ENCODE measurements at places on chromosomes 7 and 10.

GRCh38 chr10:76454506-76455140 lies 1023.2 kb downstream of the LRMDA start:
- DNase-seq, result no peak

DNA sequence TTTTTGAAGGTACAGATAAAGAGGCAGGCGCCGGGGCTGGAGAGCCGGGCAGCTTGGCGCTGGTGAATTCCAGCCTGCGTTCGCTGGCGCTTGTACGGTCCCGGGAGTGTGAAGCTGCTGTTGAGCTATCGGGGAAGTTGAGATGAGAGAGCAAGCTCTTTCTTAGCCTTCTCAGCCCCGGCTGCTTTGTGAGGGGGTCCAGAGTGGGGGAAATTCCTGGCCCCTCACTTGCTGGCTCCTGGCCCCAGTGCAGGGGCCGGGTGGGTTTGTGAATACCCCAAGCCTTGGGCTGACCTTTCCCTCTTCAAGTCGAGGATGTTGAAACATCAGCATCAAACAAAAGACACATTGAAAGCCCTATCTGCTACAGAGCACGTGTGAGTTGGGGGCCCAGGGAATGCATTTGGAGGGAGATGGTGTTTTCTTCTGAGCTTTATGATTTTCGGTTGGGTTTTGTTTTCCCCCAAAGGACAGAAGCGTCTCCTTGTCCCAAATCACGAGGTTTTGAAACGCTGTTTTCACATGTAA lies 2.7 kb downstream of the ZMIZ1 start:
- DNase-seq, result no peak

GRCh38 chr10:91201213-91201996 lies 19.1 kb upstream of the PCGF5 start:
- DNase-seq, result no peak

- DNase-seq, result no peak
Measured at GRCh38 chr10:60389413-60390025, at the start of gene ANK3. Gene ANK3 (minus strand): TSS chr10:60389875. CDS start chr10:60389538, 337 bp downstream.

DNA sequence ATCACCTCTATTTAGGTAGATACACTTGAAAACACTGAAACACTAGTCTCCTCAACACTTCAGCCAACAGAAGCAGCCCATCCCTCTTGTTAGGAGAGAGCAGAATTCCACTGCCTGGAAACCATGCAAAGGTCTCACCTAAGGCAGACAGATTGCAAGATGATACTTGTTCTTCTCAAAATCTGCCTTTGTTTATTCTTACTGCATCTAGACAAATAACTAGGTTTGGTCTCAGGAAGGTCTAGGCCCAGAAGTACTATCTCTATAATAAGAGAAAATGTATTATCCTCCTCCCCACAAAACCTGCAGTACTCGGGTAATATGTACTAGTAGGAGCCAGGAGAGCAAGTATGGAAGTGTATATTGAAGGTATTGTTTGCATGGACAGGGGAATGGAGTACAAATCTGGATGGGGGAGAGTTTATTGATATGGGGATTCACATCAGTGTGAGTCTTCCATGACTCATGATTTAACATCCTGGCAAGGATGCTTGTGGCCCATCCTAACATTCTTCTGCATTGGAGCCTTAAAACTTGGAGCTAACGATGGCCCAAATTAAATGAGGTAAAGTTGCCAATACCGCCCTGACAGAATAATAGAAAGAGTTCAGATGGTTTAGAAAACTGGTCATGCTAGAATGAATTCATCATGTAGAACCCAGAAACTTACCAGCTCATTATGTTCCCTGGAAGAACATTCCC lies 109.2 kb downstream of the EPC1 start:
- no peak for DNase-seq

GRCh38 chr10:24446739-24447138 lies 237.8 kb downstream of the KIAA1217 start:
- no peak for DNase-seq

- DNase-seq, result no peak
Measured at GRCh38 chr7:134078991-134079390, 48.1 kb upstream of the LRGUK start.

DNA sequence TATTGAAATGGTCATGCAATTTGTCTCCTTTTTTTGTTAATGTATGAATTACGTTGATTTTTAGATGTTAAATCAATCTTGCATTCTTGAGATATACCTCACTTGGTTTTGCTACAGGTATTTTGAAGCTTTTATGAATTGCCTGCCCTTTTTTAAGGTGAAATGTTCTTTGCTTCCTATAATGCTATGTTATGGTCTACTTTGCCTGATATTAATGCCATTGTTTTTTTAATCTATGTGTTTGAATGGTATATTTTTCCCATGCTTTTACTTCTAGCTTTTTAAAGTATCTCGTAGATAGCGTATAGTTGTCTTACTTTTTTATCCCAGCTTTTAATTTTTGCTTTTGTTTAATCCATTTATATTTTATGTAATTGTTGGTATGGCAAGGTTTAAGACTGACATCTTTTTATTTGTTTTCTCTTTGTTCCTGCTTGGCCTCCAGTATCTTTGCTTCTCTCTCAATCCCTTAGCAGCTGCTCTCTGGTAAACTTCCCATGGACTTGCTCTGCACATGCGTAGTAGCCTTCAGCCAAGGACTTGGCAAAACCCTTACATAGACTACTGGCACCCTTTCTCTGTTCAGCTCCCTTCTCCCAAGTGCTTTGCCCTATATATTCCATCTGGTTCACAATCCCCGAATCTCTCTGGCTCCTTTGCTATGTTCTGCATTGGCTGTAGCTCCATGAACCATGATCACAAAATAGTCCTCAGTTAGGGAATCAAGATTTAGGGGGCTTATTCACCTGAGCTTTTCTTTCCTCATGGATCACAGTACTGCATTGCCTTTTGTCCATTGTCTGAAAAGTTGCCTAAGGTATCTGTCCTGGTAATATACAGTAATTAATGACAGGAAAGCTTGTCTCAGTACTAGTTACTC lies 8.4 kb downstream of the TRIM24 start:
- DNase-seq, result no peak

DNA sequence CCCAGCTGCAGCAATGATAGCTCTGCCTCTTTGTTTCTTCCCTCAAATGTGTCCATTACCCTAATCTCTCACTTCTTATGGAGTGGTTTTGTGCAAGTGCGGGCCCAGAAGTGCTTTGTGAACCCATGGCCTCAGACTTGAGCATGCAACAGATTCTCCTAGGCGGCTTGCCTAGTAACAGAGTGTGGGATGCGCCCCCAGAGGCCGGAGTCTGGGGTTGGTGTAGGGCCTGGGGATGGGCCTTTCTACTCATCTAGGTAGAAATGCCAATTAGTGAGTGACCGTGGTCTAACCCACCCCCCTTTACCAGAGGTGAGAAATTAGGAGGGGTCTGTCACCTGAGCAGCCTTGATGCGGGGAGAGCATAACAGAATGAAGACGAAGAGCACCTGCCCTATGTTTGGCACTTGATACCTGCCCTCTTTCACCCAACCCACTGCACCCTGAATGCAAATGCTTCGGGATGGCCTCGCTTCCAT lies 7.0 kb upstream of the IGFBP1 start:
- DNase-seq, result no peak

GRCh38 chr10:120749072-120749471 lies 102.1 kb upstream of the WDR11 start:
- DNase-seq, result no peak

GRCh38 chr7:69162931-69163670 lies 435.2 kb upstream of the AUTS2 start:
- no peak for DNase-seq

GRCh38 chr7:16531707-16532106 lies 5.1 kb downstream of the LRRC72 start:
- DNase-seq, result no peak

DNA sequence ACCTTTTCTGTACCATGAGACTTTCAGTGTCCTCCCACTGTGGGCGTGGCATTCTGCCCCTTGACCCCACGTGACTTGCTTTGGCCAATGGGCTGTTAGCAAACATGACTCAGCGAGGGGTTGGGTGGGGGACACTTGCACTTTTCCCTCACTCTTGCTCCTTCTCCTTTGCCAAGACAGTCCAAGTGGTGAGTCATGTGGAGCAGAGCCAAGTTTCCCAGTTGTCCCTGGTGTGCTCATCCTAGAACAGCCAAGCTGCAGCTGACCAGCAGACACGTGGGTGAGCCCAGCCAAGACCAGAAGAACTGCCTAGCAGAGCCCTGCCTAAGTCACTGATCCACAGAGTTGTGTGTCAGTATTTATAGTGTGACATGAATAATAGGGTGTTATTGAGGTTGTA lies 82.8 kb upstream of the CPXM2 start:
- no peak for DNase-seq

DNA sequence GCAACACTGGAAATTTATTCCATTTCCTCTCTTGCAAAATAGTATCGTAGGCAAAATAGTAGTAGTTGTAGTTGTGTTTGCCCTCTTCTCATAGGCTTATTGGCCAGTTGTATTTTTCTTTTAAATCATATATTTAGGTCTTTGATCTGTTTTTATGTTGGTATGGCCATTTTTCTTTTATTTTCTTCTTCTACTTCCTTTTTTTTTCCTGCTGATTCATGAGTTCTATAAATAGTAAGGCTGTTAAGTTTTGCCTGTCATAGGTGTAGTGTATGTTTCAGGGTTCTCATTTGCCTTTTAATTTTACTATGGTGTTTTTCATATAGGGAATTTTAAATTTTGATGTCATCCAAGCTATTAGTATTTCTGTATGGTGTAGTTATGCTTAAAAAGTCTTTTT lies 25.4 kb upstream of the MRC1 start:
- no peak for DNase-seq

DNA sequence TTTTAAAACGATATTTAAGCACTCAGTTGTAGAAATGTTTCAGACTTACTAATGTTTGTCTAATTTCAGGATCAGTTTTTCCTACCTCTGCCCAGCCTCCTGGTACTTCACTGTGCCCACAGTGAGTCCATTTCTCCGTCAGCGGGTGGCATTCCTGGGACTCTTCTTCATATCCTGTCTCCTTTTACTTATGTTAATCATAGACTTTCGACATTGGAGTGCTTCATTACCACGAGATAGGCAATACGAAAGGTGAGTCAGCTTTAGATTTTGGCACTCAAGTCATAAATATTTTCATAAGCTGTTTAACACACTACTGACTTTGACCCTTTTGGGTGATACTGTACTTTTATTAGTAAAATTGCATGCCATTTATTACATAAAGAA lies 2.1 kb downstream of the ENTPD7 start:
- no peak for DNase-seq

DNA sequence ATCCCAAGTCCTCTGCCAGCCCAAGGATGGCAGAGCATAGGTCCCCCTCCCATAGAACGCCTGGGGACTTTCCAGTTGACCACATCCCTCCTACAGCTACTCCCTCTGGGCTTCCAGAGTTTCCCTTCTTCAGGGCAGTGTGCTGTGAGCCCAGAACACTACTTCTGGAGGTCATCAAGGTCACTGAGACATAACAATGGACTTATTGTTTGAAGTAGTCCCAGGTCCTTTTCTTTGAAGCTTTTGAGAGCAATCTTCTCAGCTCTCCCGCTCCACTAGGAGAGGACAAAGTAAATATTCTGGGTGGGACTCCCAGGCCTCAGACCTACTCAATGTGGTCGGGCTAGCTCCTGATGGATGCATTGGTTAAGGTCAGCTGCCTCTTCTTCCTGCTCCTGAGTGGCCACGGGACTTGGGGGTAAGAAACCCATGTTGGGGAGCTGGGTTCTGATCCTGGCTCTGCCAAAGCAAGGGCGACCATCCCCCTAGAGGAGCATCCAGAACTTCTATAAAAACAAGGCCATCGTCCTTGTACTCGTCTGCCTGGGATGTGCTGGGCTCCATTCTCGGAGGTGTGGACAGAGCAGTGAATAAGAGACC lies 83.5 kb upstream of the DDC start:
- DNase-seq, result no peak

DNA sequence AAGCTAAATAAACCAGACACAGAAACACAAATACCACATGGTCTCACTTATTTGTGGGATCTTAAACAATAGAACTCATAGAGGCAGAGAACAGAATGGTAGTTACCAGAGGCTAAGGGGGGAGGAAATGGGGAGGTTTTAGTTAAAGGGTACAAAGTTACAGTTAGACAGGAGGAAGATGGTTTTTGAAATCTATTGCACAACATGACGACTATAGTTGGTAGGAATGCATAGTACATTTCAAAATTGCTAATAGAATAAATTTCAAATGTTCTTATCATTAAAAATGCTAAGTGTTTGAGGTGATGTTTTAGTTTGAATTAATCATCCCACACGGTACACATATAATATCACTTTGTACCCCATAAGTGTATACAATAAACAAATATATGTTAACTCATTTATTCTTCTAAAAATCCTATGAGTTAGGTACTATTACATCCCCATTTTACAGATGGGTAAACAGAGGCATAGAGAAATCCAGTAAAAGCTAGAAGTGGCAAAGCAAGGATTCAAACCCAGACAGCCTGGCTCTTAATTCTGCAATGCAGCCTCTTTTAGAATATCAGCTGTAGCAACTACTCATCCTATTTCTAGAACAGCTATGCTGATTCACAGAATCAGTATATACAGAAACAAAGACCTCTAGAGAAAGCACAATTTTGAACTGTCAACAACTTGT lies 50.9 kb downstream of the HBP1 start:
- no peak for DNase-seq

DNA sequence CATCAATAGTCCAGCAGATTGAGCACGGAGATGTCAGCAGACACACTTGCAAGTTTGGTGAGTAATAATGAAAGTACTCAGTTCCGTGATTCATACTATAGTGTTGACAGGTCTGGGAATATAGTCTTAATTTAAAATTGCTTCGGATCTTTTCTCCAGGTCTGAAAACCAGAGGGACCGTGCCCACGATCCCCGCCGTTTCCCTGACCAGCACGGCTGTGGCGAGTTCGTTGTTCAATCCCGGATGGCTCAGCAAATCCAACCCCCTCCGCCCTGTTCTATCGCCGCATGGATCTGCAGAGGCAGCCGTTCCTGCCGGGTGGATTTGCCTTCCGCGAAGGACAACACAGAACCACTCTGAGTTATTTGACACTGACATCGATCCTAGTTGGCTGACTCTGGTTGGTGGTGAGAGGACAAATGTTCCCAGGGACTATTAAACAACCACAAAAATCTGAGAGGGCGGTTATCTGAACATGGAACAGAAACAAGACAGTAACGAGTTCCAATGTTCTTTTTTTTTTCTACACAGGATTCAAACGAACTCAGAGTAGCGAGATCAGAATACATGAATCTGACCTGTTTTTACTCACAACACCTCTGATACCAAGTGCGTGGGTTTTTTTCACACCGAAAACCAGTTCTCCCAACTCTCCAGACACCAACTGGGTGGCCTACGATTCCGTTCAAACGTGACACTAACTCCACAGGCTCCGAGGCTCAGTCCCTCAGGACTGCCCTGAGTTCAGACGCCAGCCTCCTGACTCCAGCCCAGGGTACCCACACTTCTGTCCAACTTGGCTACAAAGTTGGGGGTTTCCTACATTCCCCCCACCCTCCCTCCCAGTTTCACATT lies 52.7 kb downstream of the RBM17 start:
- DNase-seq, result no peak

GRCh38 chr10:30783939-30784501 lies 154.5 kb upstream of the LYZL2 start:
- DNase-seq, result peak; percentile 98

- DNase-seq, result no peak
Measured at GRCh38 chr7:70389531-70390151, 742.3 kb upstream of the GALNT17 start.

- DNase-seq, result no peak
Measured at GRCh38 chr10:20841419-20841818, 55.7 kb downstream of the NEBL start.

- DNase-seq, result no peak
Measured at GRCh38 chr7:157584420-157584819, 247.6 kb downstream of the DNAJB6 start.
